ENCODE measurements at places on chromosomes 2 and 18.

GRCh38 chr2:136113209-136113971, 4.6 kb downstream of the CXCR4 start:
- no peak for DNase-seq

GRCh38 chr2:134154246-134154645, 99.6 kb upstream of the MGAT5 start:
- no peak for DNase-seq

GRCh38 chr18:36141576-36141975, 11.9 kb downstream of the ELP2 start:
- DNase-seq, result no peak

DNA sequence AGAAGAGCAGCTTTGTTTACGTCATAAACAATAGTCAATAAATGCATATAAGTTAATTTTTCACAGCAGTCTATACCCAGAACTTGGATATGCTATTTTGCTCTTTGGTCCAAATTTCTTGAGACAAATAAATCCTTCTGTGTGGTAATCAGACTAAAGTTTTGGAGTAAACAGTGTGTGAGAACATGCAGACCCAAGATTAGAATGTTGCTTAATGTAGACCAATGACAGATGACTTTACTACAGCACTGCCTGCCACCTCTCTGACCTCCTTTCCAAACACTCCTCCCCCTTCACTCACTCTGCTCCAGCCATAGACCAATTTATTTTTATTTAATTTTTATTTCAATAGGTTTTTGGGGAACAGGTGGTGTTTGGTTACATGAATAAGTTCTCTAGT, 115.3 kb upstream of the TANK start:
- no peak for DNase-seq

DNA sequence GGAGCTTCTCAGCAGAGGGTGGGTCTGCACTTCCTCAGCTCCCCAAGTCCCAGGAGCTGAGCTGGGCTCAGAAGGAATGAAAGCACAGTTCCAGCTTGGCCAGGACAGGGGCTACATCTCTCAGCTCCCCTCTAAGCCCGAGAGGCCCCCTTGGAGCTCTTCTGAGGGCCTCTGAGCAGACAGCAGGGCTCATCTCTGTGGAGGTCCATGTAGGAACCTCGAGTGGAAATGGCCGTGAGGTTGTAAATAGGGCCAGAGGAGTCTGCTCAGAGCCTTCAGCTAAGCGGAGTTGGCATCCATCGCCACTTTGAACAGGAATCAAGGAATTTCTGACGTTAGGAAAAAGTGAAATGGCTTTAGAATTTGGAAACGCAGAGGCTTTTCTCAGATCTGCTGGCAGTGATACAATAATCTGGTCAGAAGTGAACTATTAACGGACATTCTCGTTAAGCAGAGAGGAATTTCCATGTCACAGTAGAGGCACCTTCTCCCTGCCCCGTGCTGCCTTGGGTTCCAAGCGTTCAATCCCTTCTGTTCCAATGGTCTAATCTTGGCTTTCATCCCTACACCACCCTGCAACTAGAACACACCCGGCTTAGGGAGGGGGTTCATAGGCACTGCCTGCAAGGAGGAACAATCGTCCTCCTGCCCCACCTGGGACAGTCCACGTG, 213.9 kb downstream of the NDUFA10 start:
- DNase-seq, result no peak

DNA sequence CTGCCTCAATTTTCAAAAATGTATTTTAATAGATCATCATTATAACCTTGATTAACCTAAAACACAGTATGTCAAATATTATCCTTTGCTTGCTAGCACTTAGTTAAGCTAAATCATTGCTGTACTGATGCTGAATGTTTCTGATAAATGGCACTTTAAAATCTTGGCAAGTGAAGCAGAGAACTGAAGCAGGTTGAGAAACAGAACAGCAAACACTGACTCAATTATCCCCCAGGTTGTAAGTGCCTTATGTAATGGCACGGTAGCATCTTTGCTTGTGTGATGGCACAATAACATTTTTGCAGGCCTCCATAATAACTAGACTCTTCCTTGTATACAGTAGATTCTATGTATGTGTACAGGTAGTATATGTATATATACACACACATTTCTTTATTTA, 33.8 kb downstream of the ARHGAP15 start:
- no peak for DNase-seq

DNA sequence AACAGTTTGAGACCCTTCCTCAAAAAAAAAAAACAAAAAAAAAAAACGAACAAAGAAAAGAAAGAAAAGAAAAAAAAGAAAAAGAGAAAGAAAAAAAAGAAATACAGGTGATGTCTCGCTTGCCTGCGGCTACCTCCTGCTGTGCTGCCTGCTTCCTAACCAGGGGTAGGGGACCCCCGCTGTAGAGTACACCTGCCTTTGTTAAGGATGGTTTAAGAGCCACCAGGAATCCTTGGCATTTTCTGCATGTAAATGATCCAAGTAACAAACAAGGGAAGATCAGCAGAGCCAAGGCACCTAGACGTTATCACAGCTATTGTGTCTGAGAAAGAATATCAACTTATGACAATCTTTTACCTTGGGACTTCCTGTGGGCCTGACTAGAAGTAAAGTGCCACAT, 856.8 kb upstream of the GCFC2 start:
- DNase-seq, result no peak

DNA sequence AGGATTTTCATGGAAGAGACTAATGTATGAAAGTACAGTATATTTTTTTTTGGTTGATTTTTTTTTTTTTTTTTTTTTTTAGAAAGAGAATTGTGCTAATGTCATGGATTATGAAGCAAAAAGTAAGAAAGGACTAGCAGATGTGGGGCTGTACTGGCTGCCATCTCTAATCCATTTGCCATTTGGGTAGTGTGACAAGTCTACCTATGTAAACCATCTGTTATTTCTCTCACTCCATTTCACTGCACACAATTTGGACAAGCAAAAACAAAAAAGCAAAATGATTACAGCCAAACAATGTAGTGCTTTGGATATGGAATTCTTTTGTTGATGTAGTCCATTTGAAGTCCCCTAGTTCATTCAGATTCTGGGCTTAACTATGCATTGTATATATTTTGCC, 1355.4 kb downstream of the LRP1B start:
- no peak for DNase-seq

GRCh38 chr18:56505293-56505692, 133.1 kb downstream of the TXNL1 start:
- no peak for DNase-seq

GRCh38 chr2:181308766-181309515, 148.2 kb upstream of the ITGA4 start:
- no peak for DNase-seq

DNA sequence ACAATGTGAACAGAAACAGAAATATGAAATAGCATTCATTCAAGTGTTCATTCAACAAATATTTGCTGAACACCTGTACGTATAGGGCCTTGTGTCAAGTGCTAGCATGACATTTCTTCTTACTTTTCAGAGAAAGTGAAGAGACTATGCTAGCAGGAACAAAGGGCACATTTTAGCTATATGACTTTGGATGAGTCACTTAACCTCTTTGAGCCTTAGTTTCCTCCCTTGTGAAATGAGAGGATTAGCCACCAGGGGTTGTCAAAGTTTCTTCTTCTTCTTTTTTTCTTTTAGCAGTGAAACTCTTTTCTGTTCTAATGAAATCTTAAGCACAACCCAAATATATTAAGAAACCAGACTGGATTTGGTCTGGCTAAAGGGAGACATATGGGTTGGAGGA, 53.1 kb downstream of the FIGN start:
- DNase-seq, result no peak

DNA sequence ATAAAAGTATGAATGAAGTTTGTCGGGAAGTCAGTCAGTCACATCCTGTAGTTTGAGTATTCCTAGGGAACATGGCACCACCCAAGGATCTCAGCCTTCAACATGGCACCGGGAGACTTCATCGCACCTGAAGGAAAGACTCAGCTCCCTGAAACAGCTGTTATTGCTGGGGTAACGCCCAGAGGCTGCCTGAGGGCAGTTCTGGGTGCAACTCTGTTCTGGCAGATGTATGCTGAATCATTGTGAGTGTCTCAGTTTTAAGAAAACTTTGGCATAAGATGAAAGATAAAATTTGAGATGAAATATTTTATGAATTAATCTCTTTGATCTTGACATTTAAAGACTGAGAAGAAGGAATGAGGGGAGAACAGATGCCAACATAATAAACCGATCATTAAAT, 49.9 kb upstream of the SERPINB2 start:
- DNase-seq, result no peak

DNA sequence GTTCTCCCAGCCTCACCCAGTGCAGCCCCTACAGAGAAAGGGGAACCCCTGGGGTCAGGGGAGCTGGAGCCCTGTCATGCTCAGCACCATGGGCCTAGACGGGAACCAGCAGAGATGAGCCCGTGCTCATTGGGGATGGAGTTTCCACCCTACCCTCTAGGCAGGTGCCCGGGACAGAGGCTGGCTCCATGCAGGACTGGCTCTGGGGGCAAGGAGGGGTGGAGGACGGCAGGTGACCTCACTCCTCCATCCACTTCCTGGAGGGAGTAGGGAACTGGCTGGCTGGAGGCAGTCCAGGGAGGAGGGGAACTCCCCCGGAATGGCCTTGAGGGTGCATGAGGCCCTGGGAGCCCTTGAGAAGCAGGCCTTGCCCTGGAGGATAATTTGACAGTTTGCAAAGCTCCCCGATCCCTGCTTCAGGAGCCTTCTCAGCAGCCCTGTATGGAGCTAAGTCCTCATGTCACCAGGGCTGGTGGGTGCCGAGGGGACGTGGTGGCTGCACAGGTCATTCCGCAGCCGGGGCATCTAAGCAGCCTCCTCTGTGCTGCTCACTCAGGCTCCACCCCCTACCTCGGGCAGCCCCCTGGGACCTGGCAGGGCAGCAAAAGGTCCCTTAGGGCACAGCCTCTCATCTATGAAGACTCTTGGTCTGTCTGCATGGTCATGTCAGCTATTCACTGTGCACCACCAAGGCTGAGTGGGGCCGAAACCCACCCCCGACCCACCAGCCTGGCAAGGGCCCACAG, 2.1 kb downstream of the NEURL3 start:
- DNase-seq, result no peak

GRCh38 chr2:70525032-70525431, 28.6 kb downstream of the TGFA start:
- DNase-seq, result no peak

DNA sequence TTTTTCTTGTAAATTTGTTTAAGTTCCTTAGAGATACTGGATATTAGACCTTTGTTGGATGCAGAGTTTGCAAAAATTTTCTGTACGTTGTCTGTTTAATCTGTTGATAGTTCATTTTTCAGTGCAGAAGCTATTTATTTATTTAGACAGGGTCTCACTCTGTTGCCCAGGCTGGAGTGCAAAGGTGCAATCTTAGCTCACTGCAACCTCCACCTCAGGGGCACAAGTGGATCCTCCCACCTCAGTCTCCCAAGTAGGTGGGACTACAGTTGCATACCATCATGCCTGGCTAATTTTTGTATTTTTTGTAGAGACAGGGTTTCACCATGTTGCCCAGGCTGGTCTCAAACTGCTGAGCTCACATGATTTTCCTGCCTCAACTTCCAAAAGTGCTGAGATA, 568.2 kb upstream of the REG3G start:
- no peak for DNase-seq

GRCh38 chr2:20612925-20613916, 37.7 kb downstream of the HS1BP3 start:
- DNase-seq, result no peak

DNA sequence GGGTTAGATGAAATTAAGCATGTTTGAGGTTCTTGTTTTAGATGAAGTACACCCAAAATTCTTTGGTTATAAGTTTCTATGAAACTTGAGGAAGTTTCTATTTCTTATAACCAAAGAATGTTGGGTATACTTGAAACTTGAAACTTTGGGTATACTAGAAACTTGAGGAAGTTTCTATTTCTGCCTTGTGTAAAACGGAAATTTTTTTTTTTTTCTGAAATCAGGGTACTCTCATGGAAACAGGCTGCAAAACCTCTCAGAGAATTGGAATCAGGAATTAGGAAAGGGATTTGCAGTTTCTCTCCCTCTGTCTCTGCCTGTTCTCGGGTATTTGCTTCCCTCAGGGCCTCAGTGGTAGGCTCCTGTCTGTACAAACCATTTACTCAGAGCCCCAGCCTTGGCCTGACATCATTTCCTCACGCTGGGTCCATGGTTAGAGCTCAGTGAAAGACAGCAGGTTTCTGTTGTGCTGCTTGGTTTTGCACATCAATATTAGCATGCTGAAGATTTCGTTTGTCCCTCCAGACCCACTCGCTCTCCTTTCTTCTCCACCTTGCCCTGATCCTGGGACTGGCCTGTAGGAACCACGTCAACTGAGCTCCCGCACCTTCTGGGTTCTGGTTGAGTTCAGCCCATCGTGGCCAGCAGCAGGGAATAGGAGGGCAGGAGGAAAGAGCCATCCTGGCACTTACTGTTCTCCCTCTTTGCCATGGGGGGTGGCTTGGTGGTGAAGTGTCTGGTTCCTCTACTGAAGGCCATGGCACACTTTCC, 106.4 kb downstream of the POLR1A start:
- no peak for DNase-seq

- DNase-seq, result no peak
Observed at GRCh38 chr18:12361770-12362378, 15.2 kb downstream of the AFG3L2 start.

DNA sequence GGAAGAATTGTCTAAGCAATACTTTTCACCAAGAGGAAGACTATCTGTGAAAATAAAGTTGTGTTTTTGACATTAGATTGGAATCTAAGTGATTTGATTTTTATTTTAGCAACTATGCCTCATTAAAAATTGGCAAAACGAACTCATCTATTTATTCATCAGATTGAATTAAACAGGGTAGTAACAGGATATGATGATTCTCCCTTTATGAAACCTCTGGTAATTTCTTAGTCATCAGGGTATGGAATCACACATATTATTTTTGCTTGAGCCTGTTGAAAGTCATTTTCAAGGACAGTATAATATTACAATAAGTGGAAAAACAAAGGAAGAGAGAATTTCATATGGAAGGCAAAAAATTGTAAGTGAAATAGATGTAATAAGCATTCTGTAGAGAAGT, 22.0 kb downstream of the ZNF804A start:
- DNase-seq, result no peak

- no peak for DNase-seq
Observed at GRCh38 chr2:143608063-143608423, 478.8 kb downstream of the ARHGAP15 start.

DNA sequence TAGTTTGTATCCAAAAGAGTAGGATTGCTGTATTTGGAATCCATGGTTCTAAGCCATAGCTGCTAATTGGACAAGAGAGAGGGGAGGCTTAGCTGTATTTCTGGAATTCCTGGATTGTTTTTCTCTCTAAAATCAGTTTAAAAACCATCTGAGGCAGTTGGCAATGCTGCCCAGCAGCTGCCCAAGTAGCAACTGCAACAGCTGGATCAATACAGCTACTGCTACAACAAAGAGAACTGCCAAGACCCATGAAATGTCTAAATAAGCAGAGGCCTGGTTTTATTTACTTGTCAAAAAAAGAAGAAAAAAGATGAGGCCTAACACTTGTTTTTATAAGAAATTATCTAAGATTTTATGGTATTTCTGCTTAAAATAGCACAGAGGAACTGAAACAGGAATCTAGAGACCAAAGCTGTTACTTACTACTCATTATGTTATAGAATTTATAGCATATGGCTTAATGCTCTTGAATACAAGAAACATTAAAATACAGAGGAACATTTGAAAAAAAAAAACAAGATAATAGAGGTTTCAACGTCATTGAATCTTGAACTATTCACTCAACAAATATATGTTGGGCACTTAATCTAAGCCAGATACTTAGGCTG, 39.1 kb downstream of the TMEFF2 start:
- no peak for DNase-seq

All from CD8-positive, alpha-beta memory T cell (primary cell).